Naive thymus-derived CD8-positive, alpha-beta T cell (primary cell): ENCODE measurements at places on chromosomes 16 and 17.

DNA sequence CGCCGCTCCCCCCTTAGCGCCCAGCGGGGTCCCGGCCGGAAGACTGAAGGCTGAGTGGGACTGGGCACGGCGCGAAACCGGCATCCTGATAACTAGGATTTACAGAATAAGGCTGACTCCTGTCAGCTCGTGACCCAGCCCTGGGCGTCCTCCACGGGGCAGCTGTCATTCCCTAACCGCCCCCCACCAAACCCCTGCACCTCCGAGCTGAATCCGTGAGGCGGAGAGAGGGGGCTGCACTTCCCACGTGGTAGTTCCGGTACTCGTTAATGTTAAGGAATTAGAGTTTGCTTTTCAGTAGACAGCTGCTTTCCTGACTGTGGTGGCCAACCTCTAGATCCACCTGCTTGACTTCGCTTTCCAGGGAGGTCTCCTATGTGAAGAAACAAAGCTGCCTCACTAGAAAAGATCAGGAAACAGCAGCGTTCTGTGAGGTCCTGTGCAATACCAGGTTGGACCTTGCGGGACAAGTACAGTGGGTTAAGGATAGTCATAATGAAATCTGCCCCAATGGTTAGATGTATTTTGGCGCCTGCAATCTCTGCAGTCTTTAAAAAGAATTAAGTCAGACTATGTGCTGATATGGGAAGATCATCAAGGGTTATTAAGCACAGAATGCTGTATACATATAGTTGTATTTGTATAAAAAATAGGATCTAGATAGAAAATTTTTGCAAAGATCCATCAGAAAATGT is 1.1 kb upstream of the WBP2 start:
- DNase-seq = no peak

DNA sequence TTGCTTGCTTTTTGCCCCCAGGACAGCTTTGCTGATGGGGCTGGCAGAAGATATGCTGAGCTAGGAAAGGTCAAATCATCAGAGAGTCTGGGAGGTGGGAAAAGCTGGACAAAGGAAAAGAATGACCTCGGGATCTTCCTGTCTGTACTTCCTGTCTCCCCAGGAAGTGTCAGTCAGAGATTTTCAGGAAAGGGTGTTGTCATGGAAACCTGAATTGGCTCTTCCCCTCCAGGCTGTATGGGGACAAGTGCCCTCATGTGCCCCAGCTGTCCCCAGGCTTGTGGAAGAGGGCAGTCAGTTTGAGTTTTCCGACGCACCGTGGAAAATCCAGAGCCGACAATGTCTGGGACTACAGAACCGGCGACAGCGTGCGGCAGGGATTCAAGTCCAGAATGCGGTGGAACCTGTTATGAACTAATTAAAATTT is 122.7 kb upstream of the ZFHX3 start:
- no peak for DNase-seq

- no peak for DNase-seq
These were observed 12.0 kb downstream of the MTHFSD start for GRCh38 chr16:86542756-86543750.

DNA sequence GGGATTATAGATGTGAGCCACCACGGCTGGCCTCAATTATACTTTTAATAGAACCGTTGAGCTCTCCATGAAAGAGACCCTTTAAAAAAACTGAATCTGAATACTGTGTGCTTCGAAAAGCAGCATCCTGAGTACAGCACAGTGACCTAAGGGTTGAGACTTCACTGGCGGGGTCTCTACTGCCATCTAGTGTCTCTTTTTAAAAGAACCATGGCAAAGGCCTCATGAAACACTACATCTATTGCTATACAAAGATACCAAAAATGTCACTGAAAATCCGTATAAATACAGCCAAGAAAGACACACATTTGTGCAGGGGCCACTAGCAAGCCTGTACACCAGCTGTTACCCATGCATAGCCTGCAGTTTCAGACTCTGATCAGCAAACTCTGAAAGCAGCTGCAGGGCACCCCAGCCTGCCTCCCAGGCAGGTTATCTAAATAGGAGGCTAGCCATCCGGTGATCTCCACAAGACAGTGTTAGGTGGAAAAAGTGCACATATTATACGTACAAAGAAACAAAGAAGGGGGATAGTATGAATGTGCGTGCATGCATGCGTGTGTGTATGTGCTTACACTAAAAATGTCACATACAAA is 35.3 kb downstream of the NPLOC4 start:
- no peak for DNase-seq

DNA sequence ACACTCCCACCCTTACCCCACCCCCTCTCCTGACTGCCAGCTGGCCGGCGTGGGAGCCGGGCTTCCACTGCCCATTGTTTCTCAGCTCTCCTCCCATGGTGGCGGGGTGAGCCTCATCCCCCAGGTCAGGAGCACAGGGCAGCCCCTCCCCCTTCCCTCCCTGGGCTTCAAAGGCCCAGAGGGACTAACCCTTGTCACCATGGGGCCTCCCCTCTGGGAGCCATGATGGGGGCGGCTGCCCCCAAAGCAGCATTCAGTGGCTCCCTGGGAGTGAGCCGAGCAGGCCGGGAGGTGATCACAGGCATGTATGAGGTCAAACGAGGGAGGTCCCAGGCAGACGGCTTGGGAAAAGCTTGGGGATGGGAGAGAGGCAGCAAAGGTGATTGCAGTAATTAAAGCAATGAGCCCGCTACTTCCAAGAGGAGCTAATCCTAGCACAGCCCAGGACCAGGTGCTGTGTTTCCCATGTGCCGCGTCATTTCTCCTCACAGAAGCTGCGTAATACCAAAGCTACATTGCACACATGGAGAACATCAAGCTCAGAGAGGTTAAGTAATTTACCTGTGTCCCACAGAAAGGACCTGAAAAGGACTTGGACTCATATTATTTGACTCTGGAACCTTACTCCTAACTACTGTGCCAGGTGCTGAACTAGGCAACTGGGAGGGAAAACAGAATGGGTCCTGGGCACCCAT is 24.5 kb downstream of the CDK5RAP3 start:
- DNase-seq = no peak

GRCh38 chr16:21638573-21638975 is 13.8 kb downstream of the IGSF6 start:
- DNase-seq = no peak
